Naive thymus-derived CD8-positive, alpha-beta T cell (primary cell): ENCODE measurements at places on chromosomes 1 and 21. TPM values are rescaled to one million over a fixed set of nuclear protein-coding genes. Genes with fewer than 3 reads are reported as not detected.
A peak's percentile ranks its signal among the peaks of the same experiment; 100 is the strongest.

Gene DIPK1A
- total RNA-seq = 14.8 TPM

Gene SLC6A17
- not detected for total RNA-seq

Gene SPATA6
- 5.4 TPM for total RNA-seq

Gene IQCC
- total RNA-seq = 2.1 TPM

Gene PLXNA2
- 7.7 TPM for total RNA-seq

Gene SLC30A2
- total RNA-seq = not detected

Gene SLAMF7
- 4.5 TPM for total RNA-seq

Gene TATDN3
- 17.0 TPM for total RNA-seq

Gene ACP6
- total RNA-seq = 17.5 TPM

Gene F11R
- 16.4 TPM for total RNA-seq

Gene SYDE2
- total RNA-seq = 8.5 TPM

Gene PKNOX1
- total RNA-seq = 18.6 TPM

Gene SYT14
- total RNA-seq = not detected

DNA sequence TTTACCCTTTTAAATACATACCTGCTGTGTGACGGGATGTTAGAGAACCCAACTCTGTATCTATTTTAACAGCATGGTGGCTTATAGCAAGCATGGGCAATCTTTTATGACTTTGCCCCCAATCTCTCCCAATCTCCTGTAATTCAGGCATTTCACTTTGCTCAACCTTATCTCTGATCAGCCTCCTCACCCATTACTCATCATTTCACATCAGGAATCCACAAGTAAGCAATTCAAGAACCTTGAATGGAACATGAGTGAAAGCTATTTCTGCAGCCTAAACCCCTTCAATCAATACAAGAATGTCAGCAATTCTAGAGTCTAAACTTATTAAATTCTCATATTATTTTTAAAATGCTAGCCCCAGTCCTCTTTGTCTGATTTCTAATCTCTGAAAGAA, 199.8 kb downstream of the ST6GALNAC3 start:
- DNase-seq = no peak

- no peak for DNase-seq
Measured at GRCh38 chr1:236204039-236204438, 61.7 kb downstream of the GPR137B start.

DNA sequence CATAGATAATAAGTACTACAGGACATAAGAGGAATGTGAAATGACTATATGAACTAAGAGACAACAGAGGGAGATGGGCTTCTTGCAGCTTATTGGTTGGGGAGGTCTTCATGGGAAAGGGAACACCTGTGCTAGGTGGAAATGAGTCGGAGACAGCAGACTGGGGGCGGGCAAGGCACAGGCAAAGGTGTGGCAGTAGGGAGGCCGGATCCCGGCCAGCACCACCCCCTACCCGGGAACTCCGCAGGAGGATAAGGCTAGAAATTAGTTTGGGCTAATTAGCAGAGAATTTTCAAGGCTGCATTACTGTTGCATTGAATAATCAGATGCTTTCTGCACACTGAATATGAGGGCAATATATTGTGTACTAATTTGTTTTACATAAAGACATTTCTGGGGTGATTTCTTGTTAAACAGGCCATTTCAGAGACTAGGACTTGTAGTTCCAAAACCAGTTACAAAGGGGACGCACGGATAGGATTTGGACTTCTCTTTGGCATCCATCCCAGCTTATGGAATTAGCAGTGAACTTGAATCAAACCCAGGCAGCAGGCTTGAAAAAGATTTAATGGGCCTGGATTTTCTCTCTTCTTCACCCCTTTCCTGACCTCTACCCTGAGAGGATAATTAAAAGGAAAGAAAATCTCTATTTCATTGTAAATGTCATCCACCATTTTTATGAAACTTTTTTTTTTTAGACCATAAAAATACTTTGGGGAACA, 2.2 kb upstream of the HUNK start:
- no peak for DNase-seq

- DNase-seq = peak; percentile 75
Measured at GRCh38 chr1:26417111-26417759, 6.6 kb downstream of the LIN28A start.

GRCh38 chr21:45228171-45228641, 59.5 kb downstream of the POFUT2 start:
- no peak for DNase-seq

DNA sequence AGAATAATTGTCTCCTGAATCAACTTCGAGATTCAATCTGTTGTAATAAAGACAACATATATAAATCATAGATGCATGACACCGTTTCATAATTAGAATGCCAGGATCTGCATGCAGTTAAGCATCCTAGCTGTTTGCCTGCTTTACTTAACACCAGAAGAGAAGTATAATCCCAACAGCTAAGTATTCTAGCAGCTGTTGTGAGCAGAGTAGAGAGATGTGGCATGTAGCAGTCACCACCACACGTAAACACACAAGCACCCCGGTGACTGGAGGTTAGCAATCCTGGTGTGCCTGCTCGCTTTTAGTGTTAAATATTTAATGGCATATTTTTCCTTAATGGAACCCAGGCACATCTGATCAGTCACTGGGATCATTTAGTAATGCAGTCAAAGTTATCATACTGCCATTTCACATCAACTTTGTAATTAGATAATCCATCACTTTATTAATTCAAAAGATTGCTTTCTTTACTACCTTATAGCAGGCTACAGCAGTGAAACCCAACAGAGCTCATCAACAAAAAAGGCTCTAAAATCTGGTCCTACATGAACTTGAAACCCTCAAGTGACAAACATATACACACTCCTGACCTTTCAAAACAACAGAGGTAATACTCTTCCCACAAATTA, 187.9 kb downstream of the SMYD3 start:
- no peak for DNase-seq

GRCh38 chr1:213982289-213982671, 5.5 kb upstream of the PROX1 start:
- DNase-seq = no peak

GRCh38 chr1:78052685-78053405, 7.1 kb downstream of the GIPC2 start:
- no peak for DNase-seq

- no peak for DNase-seq
Measured at GRCh38 chr1:41517062-41517438, 32.6 kb upstream of the EDN2 start.

GRCh38 chr1:246798606-246799496, 74.6 kb downstream of the SCCPDH start:
- no peak for DNase-seq

- DNase-seq = no peak
Measured at GRCh38 chr21:16533692-16534407, 804.1 kb downstream of the USP25 start.

- DNase-seq = no peak
Measured at GRCh38 chr1:184032306-184032929, 5.1 kb downstream of the COLGALT2 start.

GRCh38 chr1:77283701-77284425, 2.0 kb downstream of the AK5 start:
- DNase-seq = no peak

GRCh38 chr1:18058206-18058921, 49.2 kb upstream of the IGSF21 start:
- DNase-seq = no peak

DNA sequence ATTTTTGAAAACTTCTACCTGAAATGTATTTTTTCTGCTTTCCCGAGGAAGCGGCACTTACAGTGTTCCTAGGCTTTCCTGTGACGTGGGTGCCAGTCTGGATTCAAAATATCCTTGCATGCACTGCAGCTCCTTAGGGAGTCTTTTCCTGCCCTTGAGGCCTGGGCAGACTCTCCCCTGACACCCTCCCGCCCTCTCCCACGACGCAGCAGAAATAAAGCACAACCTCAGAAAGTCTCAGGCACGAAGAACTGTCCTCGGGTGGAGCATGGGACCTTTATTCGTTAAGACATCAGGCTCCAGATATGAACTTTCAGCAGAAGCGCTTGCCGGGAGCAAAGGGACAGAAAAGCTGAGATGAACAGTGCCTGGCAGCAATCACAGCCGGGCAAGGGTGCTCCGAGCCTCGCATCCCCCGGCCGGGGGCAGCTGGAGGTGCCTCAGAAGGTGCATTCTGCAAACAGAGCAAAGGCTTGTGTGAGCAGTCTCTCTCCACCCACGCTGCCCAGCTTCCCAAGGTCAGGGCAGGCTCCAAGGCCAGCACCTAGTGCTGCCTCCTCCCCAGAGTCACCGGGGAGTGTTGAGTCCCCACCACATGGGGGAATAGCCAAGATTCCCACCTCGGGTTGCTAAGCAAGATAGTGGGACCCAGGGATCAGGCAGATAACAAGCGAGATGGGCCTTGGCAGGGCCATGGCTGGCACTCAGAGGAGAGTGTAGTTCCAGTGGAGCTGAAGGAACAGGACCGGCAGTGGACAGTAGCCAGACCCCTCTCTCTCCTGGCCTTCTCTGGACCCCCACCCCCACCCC, 3.2 kb downstream of the TFF3 start:
- no peak for DNase-seq

DNA sequence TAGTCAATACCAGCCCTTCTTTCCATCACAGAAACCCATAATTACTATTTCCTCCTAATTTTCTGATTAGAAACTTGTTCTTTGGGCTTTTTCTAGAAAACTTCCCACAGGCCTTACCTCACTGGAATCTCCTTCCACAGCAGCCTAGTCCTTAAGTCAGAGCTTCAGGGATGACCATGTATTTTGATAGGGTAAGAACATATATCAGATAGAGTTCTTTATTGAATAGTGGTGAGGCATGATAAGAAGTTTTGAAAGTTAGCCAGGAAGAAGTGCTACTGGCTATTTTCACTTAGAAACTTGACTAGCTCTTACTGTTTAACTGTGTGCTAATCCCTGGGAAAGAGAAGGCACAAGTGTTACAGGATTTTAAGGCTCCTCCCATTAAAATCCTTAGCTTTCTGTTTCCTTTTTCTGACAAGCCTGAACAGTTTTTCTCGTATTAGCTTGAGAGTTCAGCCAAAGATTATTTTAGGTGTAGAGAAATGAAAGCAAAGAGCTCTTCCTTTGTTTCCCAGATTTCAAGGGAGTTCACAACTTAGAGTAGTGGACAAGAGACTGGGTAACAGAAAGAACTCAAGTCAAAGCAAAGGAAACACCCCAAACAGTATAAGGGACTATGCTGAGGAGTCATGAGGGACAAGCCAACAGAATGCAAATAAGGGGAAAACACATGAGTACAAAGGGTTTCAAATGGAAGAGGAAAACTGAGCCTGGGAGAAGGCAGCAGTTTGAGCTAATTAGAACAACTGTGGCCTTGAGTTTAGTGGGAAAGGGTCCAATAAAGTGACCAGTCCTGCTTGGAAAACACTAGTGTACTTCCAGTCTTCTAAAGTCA, 37.2 kb upstream of the AIM2 start:
- no peak for DNase-seq

- no peak for DNase-seq
Measured at GRCh38 chr1:48864913-48865312, 88.2 kb upstream of the BEND5 start.

DNA sequence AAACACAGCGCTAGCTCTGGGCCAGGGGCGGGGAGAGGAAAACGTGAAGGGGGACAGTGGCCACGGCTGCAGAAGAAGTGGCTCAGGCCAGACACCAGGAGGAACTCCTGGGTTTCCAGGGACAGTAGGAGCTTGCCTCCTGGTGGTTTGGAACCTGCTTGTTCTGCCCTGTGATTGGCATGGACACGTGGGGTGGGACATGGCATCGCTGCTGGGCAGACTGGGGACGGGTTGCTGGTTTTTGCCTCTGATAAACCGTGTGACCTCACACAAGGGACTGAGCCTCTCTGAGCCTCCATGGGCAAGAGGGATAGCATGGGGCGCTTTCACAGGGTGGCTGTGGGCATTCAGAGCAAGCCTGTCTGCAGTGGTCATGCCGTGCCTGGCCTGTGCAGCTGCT, 7.5 kb upstream of the PLCH2 start:
- no peak for DNase-seq

- no peak for DNase-seq
Measured at GRCh38 chr1:234120327-234120944, 216.0 kb downstream of the SLC35F3 start.

DNA sequence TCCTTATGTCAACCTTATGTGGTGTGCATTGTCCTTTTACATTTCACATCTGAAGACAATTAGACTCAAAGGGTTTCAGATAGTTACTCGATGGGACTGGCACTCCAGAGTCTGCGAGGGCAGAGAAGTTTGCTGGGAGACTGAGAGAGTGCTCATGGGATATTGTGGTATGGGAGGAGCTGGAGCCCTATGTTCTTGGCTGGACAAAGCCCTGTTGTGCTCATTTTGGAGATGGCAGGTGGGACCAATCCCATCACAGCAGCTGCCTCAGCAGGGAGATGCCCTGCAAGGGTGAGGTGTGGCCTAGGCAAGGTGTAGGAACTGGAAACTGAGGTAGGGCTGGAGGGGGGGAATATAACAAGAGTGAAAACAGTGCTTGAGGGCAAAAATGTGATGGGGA, 43.5 kb upstream of the CRNN start:
- no peak for DNase-seq

DNA sequence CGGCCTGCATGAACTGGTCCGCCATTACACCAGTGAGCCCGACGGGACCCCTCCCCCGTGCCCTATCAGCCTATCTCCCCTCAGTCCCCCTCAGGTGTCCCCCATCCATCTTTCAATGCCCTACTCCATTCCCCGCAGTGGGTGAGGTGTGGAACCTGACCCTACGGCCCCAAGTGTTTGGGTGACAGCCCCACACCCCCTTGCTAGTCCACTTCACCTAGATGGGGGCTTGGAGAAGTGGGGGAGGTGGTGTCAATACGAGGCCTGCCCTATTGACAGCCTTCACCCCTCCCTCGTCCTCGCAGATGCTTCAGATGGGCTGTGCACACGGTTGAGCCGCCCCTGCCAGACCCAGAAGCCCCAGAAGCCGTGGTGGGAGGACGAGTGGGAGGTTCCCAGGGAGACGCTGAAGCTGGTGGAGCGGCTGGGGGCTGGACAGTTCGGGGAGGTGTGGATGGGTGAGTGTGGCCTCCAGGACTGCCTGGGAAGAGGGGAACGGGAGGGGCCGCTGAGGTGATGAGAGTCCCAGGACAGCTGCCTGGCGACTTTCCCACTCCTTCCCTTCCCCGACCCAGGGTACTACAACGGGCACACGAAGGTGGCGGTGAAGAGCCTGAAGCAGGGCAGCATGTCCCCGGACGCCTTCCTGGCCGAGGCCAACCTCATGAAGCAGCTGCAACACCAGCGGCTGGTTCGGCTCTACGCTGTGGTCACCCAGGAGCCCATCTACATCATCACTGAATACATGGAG, 15.7 kb upstream of the HDAC1 start:
- DNase-seq = no peak

DNA sequence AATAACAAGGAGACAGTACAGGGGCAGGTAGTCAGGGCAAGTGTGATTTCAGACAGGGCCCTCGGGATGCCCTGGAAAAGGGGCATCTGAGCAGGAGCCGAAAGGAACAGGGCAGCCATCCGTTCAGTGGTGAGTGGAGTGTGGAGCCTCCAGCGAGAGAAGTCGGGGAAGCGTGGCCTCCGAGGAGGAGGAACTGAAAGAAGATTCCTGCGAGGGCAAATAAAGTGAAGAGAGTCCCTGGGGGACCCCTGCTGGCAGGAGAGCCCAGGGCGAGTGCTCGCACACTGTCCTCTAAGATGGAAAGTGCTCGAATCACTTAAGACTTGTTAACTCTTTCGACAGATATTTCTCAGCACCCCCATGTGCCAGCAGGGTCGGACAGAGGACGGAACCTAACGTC, 3.5 kb upstream of the UTS2 start:
- DNase-seq = no peak

GRCh38 chr1:22781483-22781882, 70.8 kb downstream of the EPHB2 start:
- DNase-seq = no peak
